Ammon's horn (tissue), 1 donor: ENCODE measurements at places on chromosomes 1 and 21.

- DNase-seq: no peak
Measured at GRCh38 chr1:9344426-9345200, 51.9 kb downstream of the SPSB1 start.

- no peak for DNase-seq
Measured at GRCh38 chr1:39828734-39829133, 40.1 kb upstream of the BMP8B start.

DNA sequence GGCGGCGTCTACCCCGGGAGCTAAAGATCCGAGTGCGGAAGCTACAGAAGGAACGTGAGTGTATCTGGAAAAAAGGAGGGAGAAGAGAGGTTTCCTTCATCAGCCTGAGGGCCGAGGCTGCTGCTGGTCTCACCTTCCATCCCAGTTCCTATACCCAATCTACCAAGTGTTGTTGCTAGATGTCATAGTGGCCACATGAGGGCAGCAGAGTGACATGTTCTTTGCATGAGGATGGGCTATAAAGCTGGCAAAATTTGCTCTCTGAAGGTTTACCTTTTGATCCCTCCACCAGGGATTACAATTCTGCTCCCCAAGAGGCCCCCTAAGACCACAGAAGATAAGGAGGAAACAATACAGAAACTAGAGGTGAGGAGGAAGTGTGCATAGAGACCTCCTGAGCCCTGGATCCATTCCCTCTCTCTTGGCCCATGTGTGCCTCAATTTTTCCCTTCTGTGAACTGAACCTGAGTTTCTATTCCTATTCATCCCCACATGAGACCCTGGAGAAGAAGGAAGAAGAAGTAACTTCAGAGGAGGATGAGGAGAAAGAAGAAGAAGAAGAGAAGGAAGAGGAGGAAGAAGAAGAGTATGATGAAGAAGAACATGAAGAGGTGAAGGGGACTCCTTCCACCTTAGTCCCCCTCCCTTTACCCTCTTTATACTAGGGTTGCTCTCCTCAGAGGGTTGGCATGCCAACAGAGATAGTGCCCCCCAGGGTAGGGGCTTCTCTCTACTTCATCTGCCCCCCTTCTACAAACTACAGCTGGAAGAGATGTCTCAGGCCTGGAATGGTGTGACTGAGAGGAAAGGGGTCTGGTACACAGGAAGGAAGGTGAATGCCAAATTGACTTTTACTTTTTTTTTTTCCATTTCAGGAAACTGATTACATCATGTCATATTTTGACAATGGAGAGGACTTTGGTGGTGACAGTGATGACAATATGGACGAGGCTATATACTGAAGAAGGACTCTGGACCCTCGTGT is 13.3 kb downstream of the POLR3GL start:
- DNase-seq: peak; percentile 95

DNA sequence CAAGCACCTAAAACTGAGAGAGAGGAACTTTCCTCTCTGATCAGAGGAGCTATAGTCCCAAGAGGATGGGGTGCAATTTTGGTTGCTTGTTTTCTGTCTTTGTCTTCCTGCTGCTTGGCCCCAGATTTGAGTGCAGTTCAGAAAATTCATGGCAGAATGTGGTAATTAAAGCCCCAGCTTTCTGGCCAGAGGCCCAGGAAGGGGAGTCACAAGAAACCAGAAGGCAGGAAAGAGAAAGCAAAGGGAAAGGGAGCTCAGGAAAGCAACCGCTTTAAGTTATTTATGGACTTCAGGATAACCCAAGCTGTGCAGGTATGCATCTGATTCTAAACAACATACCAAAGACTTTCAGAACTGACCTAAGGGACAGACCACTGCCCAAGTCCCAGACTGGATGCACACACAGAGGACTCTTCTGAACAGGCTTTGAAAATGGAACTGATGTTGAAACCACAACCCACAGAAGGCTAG is 88.8 kb downstream of the ST3GAL3 start:
- DNase-seq: peak; percentile 32

DNA sequence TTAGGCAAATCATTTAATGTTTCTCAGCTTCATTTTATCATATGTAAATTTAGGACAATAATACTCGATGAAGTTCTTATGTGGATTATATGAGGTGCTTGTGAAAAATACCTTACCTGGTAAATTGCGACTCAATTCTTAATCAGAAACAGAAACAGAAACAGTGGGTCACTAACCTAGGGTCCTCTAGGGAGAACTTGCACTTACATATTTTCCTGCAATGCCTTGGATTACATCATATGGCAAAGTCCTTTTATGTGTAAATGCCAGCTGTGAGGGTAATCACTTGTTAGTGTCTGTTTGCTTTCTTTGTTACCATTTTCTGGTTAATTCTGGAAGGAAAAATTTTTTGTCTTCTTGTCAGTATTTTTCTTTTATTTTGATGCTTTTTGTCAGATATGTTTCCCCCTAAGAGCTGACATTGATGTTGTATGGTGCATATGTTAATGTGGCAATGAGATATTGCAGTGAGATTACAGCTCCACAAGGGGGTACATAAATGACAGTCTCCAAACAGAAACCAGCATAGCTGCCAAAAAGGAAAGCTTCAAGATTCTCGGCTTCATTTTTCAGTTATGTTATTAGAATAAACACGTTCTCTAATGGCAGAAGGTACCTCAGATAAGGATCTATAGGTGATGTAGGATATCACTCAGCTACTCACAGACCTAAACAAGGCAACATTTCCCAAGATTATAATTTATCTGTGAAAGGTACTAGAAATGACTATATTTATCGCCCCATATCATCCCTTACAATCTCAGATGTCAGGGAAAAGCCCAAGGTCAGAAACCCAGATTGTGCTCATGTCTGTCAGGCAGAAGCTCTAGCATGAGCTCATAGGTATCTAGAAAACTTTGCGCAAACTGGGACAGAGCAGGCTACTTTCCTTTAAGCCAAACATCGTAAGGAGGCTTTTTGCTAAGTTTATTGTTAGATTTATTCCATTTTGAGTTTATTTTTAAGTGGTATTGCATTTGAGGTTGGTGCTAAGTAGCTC is 119.9 kb downstream of the FASLG start:
- DNase-seq: no peak

- no peak for DNase-seq
Measured at GRCh38 chr1:19014765-19015164, 58.3 kb upstream of the IFFO2 start.

DNA sequence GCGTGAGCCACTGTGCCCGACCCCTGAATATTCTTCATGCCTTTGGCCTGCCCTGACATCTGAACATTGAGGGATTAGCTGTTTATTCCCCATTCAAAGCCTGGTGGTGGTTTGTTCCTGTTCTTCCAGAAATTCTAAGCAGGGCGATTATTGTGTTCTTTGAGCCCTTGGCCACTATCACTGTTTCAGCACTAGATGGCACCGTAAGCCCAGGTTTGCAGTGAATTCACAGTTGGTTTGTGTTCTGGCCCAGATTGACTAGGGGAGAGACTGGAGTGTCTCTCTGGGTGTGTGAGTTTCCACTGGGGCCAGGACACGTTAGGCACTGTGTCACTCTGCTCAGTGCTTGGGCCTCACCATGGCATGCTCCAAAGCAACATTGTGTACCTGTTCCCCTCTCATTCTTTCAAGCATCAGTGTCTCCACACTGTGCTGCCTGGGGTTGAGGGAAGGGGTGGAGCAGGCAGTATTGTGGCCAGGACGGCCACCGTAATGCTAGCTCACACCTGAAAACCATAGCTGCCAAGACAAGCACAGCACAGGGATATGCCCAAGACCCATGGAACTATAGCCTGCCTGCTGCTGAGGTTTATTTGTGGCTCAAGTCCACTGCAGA is 52.7 kb downstream of the PKN2 start:
- DNase-seq: no peak

GRCh38 chr1:3442331-3442730 is 12.1 kb upstream of the ARHGEF16 start:
- no peak for DNase-seq

DNA sequence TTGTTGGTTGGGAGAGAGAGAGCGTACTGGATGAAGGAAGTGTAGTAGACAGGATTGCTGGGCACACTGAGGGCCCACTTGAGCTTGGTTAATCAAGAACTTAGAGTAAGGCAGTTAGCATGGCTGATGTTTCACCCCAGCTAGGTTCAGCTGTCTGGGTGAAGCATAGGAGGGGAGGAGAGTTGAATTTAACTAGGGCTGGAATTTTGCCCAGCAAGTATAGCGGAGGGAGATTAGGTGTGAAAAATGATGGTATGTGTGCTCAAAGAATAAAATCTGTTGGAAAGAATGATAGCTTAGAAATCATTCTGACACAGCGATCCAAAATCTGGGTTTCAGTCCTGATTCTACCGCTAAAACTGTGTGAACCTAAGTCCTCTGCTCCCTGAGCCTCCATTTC is 461.5 kb upstream of the PROX1 start:
- no peak for DNase-seq

- DNase-seq: peak; percentile 85
Measured at GRCh38 chr1:167328816-167329483, 108.3 kb downstream of the POU2F1 start.

- peak; percentile 80 for DNase-seq
Measured at GRCh38 chr1:43147625-43148327, 24.3 kb downstream of the EBNA1BP2 start.

GRCh38 chr1:37306461-37306860 is 167.9 kb upstream of the ZC3H12A start:
- DNase-seq: peak; percentile 21

DNA sequence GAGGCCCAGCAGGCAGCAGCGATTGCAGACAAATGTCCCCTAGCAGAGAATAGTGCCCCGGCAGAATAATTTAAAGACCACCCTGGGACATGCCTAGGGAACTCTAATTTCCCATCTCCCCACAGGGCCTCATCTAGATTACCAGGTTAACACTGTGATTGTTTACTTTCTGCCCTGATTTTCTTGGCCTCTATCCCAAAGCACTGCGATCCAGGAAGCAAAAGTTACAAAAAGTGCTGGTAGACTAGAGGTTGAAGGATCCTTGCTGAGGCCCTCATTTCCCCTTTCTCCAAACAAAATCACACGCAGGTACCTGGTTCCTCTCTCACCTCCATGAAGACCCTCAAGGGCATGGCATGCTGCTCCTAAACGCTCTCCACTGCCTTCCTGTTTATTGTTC is 229.7 kb downstream of the C1orf94 start:
- DNase-seq: no peak

- DNase-seq: no peak
Measured at GRCh38 chr1:15620155-15620545, 2.9 kb downstream of the DDI2 start.

DNA sequence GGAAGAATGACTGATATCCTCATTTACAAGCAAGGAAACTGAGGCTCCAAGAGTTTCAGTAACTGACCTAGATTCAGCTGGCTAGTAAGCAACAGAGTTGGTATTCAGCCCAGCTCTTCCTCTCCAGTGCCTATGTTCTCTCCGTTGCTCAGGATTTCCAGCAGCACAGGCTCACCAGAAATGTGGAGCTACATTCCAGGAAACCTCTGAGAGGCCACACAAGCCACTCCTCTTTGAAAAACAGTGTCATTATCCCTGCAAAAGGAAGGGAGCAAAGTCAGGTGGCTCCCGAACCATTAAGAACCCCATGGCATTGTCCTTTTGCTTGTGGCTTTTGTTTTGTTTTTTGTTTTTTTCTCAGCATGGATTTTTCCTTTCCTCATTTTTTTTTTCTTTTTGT is 40.6 kb upstream of the DUSP10 start:
- no peak for DNase-seq

DNA sequence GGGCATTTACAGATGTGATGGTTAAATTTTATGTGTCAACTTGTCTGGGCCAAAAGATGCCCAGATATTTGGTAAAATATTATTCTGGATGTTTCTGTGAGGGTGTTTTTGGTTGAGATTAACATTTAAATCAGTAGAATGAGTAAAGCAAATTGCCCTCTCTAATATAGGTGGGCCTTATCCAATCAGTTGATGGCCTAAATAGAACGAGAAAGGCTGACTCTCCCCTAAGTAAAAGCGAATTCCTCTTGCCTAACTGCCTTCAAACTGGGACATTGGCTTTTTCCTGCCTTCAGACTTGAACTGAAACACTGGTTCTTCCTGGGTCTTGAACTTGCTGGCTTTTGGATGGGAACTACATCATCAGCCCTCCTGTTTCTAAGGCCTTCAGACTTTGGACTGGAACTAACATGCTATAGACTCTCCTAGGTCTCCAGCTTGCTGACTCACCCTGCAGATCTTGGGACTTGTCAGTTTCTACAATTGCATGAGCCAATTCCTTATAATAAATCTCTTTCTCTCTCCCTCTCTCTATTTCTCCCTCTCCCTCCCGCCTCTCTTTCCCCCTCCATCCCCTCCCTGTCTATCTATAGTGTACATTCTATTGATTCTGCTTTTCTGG is 10.2 kb upstream of the NAV1 start:
- no peak for DNase-seq

DNA sequence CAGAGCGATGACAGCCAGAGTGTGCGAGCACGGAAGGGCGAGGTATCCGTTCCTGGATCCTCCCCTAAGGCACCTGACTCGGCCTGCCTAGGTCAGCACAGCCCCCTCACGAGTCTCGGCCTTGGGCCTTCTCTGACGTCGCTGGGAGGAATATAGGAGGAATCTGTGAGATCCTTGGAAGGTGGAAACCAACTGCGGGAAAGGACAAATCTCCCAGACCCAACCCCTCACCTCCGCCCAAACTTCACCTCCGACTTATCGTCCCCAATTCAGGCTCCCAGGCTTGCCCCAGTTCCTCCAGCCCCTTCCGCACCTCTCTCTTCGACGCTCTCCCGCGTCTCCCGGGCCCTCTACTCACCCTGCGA is 494 bp downstream of the APH1A start:
- no peak for DNase-seq

GRCh38 chr1:2916706-2917105 is 104.6 kb upstream of the ACTRT2 start:
- DNase-seq: no peak

- DNase-seq: no peak
Measured at GRCh38 chr1:54317084-54317483, 89.1 kb downstream of the SSBP3 start.

DNA sequence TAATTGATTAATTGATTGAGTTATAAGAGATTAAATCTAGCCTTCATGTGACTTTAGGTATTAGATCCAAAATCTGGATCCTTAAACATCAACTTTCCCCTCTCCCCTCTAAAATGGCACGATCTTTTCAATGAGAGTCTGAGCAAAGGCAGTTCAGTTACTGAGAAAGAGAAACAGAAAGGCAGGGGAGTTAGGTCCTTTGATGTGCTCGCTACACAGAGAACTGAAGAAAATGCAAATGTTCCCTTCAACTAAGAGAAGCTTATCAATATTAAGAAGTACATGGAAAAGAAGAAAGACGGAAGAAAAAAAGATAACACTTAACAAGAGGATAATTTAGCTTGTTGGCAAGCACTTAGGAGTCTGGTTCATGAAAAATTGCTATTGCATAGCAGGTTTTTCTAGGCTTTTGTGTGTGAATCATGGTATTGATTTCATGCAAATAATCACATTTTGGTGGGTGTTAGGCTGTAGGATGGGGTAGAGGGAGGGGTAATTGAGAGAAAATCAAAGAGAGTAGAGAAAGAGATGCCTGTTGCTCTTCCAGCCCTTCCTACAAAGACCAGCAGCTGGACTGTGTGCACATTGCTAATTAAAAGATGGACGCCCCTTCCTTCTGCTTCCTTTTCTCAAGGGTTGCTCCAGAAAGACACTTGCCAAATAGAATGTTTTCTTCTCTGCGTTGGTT is 307.6 kb upstream of the PLXNA2 start:
- DNase-seq: no peak
